ENCODE measurements at places on chromosomes 16 and 17.

DNA sequence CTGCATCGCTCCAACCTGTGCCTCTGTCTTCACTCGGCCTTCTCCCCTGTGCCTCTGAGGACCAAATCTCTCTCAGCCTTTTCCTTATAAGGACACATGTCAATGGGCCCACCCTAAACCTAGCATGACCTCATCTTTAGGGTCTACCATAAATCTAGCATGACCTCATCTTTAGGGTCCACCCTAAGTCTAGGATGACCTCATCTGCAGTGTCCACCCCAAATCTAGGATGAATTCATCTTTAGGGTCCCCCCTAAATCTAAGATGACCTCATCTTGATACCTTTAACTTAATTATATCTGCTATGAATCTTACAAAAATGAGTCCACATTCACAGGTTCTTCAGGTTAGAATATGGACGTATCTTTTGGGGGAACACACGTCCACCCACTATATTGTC is 131.1 kb upstream of the RPL38 start:
- DNase-seq: no peak

DNA sequence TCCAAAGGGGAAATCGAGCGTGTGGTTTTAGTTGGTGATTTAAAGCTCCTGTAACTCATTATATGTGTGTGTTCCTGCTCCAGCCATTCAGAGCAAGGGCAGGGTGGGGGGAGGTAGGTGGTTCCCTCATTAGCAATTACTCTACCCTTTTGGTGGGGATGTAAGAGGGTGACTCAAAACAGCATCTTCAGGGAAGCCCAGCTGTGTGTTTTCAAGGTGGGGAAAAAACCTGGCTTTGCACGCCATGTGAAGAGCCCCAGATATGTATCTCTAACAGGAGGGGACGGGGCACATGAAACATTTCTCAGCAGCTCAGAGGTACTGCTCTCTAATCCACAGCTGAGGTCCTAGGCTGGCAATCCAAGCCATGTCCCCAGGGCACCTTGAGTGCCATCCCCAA is 241.3 kb upstream of the ZFHX3 start:
- DNase-seq: no peak

DNA sequence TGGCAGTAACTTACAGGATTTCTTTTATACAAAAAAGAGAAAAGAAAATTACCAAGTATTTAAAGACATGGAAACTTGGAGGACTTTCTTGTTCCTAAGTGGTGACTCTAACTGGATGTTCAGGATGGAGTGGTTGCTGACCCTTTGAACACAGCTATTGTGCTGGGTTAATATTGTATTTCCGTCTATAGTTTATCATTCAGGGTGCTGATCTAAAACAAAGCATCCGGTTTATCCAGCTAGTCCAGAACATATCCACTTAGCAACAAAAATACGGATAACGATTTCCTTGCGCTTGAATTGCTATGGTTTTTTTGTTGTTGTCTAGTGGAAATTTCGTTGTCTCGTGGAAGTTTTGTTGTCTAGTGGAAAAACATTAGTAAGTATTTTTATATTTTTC is 38.2 kb downstream of the SNTB2 start:
- DNase-seq: no peak

GRCh38 chr16:83771306-83771942 is 36.4 kb upstream of the HSBP1 start:
- no peak for DNase-seq

GRCh38 chr16:19113577-19114358 is at the start of gene ITPRIPL2:
Gene ITPRIPL2 (plus strand): TSS chr16:19113964. CDS start chr16:19114462, 498 bp downstream.
- no peak for DNase-seq

- DNase-seq: no peak
Observed at GRCh38 chr17:46002311-46002972, 3.4 kb downstream of the STH start.

DNA sequence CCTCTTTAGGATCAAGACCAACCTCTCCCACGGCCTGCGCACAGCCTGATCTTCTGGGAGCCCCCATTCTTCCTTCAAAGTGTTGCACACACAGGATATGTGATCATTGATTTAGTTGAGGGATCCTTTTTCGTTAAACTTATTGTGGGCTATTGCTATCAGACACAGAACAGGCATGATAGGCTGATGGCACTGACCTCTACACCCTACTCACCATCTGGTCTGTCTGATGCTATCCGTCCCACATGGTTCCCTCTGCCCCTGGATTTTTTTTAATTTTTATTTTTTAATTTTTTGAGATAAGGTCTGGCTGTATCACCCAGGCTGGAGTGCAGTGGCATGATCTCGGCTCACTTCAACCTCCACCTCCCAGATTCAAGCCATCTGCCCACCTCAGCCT is 19.2 kb upstream of the LITAF start:
- no peak for DNase-seq

GRCh38 chr16:81337097-81337496 is 22.3 kb downstream of the GAN start:
- no peak for DNase-seq

DNA sequence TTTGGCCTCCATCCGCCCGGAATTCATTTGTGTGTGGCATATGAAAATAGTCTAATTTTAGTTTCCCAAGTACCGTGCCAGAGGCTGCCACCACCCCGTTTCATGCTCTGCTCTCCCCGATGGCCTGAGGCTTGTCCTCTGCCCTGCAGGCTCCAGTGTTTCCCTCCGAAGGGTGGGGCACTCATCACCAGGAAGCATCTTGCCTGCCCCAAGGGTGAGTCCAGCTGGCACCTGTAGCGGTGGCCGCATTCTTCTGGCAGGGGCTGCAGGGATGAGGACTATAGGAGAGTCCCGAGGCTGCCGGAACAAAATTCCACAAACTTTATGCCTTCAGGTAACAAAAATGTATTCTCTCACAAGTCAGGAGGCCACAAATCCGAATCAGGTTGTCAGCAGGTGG is 23.1 kb upstream of the CMIP start:
- no peak for DNase-seq

DNA sequence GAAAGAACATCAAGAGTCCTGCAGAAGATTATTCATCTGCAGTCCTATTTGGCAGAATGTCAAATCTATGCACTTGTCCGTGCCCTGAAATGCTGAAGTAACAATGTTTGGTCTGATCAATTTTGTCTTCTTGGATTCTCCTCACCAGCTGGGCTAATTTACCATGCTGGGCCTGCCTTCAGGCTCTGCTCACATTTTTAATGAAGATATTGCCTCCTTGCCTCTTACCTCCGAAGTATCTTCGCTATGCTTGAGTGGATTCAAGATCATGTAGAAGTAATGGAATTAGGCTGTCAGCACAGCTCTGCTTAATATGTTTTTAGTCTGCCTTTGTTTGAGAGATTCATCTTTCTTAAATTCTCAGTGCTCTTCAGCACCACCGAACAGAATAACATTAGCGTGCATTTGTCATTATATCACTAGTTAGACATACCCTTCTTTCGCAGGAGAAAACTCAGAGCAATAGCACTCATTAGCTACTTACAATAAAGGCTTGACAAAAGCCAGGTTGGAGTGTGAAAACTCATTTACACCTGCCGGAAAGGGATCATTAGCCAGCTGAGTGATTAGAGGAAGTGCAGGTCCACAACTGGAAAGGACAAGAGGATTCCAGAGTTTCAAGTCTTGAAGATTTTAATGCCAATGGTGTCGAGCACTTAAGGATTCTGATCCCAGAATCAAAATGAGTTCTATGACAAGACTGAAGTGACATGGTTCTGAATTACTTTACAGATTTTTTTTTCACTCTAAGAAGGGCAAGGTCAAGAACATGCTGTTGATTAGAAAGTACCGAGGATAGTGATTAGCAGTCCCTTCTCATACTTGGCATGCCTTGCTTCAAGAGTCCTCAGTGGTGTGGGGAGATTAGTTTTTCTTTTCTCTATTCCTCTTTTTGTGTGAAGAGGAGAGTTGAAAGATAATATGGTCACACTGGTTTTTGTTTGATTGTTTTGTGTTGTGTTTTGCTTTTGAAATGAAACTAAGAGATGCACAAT is 405.6 kb upstream of the TOM1L1 start:
- no peak for DNase-seq

GRCh38 chr16:84141143-84141670 is 3.8 kb downstream of the HSDL1 start:
- DNase-seq: no peak

- no peak for DNase-seq
Observed at GRCh38 chr17:82931699-82932517, 92.1 kb upstream of the ZNF750 start.

DNA sequence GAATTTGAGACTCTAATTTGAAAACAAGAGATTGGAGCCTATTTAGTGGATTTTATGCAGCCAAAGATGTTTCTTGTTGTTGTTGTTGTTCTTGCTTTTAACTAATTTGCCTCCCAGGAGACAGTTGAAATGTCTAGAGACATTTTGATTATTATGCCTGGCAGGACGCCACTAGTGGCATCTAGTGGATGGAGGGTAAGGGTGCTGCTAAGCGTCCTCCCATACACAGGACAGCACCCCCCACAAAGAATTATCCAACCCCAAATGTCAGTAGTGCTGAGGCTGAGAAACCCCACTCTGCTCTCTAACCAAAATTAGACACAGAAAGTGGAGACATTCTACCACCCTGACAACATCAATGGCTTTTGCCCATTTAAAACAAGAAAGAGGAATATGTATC is 15.4 kb upstream of the HSBP1 start:
- no peak for DNase-seq

DNA sequence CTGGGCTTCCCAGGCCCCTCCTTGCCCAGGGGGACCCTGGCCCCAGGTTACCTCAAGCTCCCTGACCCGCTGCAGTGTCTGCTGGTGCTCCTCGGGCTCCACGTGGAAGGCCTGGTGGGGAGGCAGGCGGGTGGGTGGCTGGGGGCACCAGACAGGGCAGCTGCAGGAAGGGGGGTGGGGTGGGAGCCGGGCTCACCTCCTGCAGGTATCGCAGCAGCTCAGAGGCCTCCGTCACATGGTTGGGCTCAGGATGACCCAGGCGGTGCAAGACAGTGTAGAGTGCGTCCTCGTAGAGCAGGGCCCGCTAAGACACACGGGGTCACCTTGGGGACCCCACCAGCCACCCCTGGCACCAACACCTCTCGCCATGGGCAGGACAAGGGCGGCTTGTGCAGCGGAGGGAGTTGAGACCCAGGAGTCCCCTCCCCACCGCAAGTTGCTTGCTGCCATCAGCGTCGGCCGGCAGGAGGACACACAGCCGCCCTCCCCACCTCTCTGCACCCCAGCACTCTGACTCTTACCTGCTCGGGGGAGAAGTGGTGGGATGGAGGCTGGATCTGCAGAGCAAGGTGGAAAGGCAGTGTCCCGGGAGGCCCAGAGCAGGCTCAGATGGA is 1.1 kb downstream of the UNC13D start:
- DNase-seq: no peak

DNA sequence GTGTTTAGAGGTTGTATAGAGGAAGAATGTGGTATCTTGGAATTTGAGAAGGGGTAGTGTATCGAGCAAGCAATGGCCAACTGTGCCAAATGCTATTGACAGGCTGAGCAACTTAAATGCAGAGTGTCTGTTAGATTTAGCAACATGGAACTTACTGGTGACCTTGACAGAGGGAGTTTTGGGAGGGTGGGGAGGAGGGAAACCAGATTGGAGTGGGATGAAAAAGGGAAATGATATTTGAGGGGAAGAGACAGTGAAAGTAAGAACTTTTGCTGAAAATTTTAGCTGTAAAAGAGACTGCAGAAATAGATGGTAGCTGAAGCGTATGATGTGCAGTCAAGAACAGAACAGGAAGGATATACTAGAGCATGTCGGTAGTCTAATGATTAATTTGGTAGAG is 1.1 kb downstream of the LRRC36 start:
- no peak for DNase-seq

DNA sequence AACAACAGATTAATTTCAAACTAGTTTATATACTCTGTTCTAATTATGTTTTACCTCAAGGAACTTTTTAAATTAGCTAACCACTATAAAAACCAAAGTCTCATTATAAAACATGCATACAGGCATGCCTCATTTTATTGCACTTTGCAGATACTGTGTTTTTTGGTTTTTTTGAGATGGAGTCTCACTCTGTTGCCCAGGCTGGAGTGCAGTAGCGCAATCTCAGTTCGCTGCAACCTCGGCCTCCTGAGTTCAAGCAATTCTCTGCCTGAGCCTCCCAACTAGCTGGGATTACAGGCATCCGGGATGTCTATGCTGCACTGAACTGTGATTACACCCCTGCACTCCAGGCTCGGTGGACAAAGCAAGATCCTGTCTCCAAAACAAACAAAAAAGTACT is 8.8 kb upstream of the JPT1 start:
- no peak for DNase-seq

- no peak for DNase-seq
Observed at GRCh38 chr17:65035704-65036103, 20.8 kb downstream of the GNA13 start.

DNA sequence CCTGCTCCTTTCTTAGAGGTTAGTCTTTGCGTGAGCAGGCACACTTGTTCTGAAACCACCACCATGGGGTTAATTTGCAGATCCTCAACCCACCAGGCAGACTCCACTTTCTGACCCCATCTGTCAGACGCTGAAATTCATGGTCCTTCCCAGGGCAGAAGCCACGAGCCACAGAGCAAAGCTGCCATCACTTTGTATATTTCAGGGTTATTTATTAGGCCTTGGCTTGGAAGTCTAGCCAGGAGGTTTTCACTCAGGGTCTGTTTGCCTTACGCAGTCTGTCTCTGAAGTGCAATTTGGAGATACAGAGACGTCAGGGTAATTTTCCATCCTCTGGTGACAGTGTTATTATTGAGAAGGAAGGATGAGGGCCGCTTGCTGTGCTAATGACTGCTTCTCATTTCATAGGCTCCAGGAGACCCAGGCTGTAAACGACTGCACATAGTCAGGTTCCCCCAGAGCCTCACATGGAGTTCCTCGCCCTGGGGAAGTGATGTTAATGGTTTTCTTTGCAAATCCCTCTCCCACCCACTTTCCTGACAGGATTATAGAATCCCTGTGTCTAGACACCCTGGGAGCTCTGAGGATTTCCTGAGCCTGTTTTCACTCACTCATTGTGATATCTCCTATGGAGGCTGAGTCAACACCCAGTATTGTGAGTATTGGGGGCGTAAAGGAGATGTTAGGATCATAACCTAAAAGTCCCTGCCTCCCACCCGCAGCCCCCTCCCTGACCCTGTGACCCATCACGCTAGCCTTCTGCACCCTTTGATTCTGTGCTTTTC is 269.0 kb downstream of the ABCC12 start:
- no peak for DNase-seq

DNA sequence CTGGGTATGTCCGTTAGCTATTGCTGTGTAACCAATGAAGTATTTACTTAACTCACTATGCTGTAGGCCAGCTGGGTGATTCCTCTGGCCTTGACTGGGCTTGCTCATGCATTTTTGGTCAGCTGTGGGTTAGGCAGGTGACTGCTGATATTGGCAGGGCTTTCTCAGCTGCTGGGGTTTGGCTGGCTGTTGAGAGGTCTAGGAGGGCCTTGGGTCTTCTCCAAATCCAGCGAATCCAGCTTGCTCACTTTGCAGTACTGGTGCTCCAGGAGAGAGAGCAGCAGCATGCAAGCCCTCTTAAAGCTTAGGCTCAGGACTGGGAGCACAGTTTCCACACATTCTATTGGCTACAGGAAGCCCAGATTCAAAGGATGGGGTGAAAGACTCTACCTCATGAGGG is 270.1 kb downstream of the PHKB start:
- no peak for DNase-seq

DNA sequence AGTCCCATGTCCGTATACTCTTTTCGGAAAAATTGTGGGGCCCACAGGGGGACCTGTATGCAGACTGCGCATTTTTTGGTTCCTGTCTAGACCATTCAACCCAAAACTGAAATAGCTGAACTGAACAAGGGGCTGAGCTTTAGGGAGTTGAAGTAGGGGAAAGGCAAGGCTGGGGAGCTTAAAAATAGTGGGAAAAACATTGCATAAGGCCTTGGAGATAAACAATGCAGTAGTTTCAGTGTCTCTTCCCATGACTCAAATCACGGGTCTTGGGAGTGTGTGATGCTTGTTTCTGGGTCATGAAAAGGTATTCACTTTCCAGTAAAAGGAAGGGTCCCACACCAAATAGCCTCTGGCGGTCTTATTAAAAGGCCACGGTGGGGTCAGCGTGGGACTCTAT is 402.8 kb upstream of the SALL1 start:
- no peak for DNase-seq
